ENCODE measurements at places on chromosomes 13 and 19. TPM values are rescaled to one million over a fixed set of nuclear protein-coding genes. Genes with fewer than 3 reads are reported as not detected.

Gene CLEC17A
- 0.10 TPM for total RNA-seq

GRCh38 chr13:48506092-48506701, 26.7 kb downstream of the RCBTB2 start:
- DNase-seq: no peak

- DNase-seq: no peak
Observed at GRCh38 chr19:35328851-35329285, at the start of gene CD22. CD22 (plus strand) TSS chr19:35329187; CDS start chr19:35332041, 2,854 bp downstream.

GRCh38 chr13:51581148-51581820, 3.0 kb upstream of the WDFY2 start:
- DNase-seq: no peak

DNA sequence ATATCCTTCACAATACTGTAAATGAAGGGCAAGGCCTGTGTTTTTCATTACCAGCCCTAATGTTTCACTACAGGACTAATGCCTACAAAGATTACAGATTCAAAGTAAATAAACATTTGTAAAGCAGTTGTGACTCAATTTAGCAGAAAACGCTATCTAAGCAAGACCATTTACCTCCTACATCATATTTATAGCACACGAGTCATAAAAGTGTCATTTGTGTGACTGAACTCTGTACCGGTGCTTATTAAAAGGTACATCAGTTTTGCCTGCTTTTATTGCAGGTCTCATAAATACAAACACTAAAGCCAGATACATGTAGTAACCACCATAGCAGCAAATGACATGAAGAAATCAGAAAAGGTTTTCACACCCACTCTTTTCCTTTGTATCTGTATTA, 61.5 kb upstream of the SLC15A1 start:
- no peak for DNase-seq

Gene CEACAM21
- 1.2 TPM for total RNA-seq

DNA sequence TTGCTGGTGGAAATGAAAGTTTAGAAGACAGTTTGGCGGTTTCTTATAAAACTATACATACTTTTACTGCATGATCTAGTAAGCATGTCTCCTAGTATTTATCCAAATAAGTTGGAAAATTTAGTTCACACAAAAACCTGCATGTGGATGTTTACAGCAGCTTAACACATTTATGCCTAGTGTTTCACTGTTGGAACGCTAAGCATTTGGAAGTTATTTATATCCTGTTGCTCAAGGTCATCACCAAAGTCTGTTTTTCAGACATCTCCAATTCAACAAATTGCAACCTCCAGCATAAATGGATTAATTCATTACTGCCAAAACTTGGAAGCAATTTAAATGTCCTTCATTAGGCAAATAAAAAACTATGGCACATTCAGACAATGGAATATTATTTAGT, 461.8 kb downstream of the SUCLA2 start:
- DNase-seq: no peak

Gene FFAR3
- total RNA-seq: 0.10 TPM

DNA sequence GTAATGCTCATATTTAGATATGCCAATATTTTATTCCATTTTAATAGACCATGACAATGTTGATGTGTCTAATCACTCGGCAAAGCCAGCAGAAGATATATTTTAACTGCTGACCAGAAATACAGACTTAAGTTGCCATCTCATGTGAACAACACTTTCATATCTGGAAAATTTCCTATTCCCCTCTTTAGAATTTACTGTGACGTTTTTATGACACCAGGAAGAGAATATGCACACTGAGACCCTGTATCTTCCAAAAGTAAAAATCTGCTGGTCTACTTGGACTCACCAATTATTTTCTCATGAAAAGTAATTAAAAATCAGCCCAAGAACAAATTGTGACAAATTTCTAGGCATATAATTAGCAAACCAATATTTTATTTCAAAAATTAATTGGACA, 2.1 kb downstream of the PROSER1 start:
- no peak for DNase-seq

- no peak for DNase-seq
Observed at GRCh38 chr13:69274231-69274630, 833.4 kb upstream of the ATXN8OS start.

DNA sequence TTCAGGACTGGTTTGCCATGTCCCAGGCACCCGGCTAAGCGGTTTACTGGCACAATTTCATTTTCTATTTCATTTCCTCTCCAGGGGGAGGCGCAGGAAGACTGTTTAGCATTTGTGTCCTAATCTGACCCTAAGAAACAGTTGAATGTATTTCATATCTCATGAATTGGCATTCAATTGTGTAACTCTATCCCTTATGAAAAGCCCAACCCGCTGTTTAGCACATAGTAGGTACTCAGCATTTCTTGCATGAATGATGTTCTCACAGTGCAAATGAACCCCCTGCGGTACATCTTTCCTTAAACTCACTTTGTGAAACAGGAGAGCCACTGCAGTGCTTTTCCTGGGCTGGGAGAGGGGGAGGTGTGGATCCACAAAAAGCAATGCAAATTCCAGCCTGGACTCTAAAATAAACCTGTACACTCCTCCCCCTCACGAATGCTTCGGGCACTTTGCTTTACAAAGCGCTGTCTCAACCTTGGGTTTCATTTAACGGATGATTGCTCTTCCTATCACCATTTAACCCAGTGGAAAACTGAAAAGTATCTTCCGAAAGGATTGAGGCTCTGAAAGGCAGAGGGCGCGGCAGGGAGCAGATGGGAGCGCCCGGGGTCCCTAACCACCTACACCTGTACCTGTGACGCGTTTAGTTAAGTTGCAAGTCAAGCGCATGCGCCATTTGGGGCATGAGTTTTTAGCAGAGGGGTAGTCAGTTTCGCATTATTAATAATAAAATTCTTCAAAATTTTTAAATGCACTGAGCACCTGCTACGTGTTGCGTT, 1.2 kb upstream of the EEF2 start:
- DNase-seq: peak; percentile 73

DNA sequence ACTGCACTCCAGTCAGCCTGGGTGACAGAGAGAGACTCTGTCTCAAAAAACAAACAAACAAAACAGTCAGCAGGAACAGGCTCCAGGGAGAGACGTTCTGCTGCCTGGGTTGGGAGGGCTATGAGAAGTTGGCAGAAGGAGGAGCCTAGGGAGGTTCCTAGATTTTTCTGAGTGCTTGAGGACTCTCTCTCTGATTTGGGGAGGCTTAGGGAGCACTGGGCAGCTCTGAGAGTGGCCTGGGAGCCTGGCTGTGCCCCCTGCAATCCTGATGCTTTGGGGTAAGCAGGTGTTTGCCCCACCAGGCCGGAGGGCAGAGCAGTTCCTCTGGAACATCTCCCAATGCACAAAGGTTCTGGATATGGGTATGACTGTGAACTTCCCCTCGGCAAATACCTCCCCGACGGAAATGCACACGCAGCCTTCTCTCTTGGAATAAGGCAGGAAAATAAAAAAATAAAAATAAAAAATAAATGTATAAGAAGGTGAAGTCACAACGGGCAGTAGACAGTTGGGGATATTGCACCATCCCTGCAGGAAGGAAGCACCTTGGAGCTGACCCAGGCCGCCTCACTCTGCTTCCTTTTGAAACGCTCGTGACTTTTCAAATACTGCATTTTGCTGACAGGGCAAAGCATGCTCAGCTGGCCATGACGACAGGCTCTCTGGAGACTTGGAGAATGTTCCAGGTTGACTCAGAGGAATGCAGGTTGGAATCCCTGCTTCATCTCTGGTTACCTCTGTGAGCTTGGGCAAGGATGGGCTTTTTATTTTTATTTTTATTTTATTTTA, 26.5 kb upstream of the HOMER3 start:
- DNase-seq: no peak

Gene PCDH17
- 3.3 TPM for total RNA-seq

- DNase-seq: no peak
Observed at GRCh38 chr19:32269831-32270230, 75.6 kb upstream of the ZNF507 start.

Gene PALM3
- total RNA-seq: 0.10 TPM
